ENCODE measurements at places on chromosomes 7 and 10.
A peak's percentile ranks its signal among the peaks of the same experiment; 100 is the strongest.

GRCh38 chr7:70014472-70015177 is 416.4 kb downstream of the AUTS2 start:
- DNase-seq = no peak

DNA sequence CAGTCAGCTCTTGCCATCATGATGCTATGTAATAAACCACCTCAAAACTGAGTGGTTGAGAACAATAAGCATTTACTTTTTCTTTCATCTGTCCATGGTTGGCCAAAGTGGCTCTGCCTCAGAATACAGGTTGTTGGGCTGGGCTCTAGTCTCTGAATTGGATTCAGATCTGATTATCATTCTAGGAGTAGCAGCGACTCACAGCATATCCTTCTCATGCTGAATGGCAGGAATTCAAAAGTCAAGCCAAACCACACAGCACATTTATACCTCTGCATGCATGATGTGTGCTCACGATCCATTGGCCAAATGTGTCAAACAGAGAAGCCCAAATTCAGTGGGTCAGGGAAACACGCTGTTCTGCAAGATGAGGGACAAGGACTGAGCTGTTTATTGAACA is 13.6 kb upstream of the GALNT11 start:
- DNase-seq = no peak

DNA sequence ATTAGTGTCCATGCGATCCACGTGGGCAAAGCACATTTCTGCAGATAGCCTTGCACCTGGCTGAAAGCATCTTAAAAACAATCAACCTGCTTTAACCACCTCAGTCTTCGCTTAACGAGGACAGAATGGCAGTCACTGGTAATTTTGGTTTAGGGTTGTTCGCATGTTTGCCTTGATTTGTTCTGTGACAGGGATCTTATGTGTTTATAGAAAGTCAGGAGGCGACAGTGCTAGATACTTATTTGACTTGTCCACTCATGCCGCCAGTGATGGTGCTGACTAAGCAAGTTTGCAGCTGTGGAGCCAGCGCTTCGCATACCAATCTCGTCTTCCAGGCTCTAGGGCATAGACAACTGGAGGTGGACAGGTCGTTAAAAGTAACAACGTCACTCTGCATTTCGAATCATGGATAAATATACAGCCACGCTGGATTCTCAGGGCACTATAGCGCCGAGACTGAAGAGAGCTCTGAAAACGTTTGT is 1.2 kb upstream of the TMEM243 start:
- peak; percentile 84 for DNase-seq

GRCh38 chr7:93055543-93056107 is 62.2 kb downstream of the SAMD9 start:
- peak; percentile 33 for DNase-seq

GRCh38 chr7:155753446-155753965 is 58.8 kb downstream of the SHH start:
- peak; percentile 71 for DNase-seq

DNA sequence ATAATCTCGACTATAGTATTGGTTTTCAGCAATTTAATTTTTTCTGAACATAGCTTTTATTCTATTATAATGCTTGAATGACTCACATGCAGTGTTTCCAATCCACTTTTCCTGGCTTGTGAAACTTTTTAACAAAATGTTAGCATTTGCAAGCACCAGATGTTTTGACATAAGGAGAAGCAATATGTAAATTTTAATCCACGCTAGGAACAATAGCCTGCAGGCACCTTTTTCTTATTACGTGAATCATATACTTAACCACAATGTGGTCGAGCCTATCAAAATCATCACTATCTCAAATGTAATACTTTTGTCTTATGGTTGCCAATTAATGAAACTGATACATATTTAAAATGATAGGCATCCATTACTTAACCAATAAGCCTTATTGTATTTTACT is 97.1 kb downstream of the TFEC start:
- no peak for DNase-seq

- DNase-seq = no peak
Observed at GRCh38 chr10:83190614-83191013, 948.7 kb upstream of the GHITM start.

DNA sequence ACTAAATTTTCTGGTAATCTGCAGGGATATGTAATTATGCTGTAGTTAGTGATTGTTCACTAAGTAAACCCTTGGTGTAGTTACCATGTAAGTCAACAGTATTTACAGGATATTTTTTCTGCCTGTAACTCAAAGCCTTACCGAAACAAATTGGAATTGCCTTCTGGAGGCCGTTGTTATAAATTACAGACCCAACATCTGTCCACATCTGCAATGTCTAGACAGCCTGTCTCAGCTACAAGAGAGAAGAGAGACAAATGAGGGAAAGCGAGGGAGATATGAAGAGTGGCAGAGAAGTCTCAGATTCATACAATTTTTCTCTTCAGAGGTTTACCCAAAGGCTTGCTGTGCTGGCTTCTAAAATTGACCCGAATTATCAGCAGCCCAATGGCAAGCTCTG is 23.7 kb upstream of the BTRC start:
- no peak for DNase-seq

DNA sequence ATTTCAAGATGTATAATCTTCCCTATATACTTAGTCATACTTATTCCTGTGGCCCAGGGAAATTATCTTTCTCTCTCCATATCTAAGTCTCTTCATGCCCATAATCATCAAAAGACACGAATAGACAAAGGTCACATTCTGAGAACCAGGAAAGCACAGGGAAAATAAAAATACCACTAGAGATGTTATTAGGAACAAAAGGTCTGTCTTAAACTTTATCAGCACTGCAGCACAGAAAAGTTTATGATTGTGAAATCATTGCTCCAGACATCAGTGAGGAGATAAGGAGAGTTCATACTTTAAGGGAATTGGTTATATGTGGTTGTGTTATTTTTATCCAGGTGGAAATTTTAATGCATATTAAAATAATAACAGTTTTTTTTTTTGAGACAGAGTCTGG is 974.6 kb upstream of the CELF2 start:
- no peak for DNase-seq

DNA sequence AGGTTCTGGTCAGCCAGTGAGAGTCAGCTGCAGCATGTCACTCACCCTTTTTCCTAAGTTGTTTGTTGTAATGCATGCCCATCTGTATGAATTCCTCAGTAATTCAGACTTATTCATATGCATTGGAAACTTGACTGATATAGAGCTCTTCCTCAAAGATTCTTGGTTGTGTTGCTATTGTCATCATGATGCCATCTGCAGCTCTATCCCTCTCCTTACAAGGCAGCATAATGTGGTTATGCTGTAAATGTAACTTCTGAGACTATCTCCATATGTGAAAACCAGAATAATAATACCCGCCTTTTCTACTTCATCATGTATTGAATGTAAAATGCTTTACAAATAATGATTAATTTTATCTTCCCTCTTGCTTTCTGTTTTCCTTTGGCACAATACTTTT is 252.6 kb upstream of the MTPN start:
- DNase-seq = no peak

- peak; percentile 58 for DNase-seq
Observed at GRCh38 chr7:17301471-17302456, 3.3 kb downstream of the AHR start.

DNA sequence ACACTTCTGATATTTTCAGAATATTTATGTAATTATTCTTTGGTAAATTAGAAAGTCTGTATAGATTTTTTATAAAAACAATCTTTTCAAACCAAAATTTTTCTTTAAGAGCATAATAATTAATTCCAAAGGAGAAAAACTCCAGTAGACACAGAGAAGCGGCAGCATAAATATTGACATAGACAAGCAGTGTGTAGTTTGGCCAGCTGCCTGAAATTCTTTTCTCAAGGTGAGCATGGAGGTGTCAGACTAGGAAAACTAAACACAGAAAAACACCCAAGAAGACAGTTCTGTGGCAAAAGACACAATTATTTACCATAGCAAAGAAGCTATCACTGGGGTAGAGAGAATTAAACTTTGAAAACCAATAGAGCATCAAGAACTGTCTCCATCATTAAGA is 82.4 kb downstream of the KLF6 start:
- DNase-seq = no peak

DNA sequence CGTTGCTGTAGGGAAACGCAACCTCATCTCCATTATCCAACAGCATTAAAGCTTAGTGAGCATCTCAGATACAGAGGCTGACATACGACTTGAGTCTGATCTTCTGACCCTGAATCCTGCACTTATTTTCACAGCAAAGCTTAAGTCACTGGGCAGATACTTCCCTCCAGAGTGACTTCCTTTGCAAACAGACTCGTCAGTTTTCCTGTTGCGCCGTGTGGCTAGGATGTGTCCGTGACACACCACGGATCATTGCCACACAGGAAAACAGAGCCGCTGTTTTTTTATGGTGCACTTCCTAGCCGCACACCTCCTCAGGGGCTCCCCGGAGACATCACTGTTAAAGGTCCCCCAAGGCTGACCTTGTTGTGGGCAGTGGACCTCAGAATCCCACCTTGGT is 94.9 kb upstream of the MKI67 start:
- no peak for DNase-seq

- DNase-seq = no peak
Observed at GRCh38 chr7:111771638-111772037, 209.3 kb upstream of the IMMP2L start.

- no peak for DNase-seq
Observed at GRCh38 chr7:134699021-134699818, 52.6 kb downstream of the BPGM start.

DNA sequence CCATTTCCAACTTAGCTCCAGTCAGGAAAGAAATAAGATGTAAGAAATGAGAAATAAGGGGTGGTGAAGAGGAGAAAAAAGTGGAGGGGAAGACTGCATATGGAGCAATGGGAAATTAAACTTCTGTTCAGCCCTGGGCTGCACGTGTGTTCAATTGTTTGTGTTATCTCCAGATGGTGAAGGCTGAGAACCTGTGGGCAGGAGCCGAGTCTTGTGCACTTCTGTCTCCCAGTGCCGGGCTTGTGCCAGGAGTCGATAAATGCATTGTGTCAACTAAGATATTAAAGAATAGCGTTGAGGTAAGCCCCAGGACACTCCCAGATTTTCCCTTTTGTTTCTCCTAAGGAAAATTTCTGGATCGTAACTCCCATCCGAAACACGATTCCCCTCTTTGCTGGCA is 98.2 kb downstream of the PRLHR start:
- DNase-seq = no peak

- no peak for DNase-seq
Observed at GRCh38 chr10:35466661-35467060, 130.4 kb downstream of the CCNY start.

- no peak for DNase-seq
Observed at GRCh38 chr7:7897949-7898515, 70.6 kb upstream of the GLCCI1 start.

GRCh38 chr10:79269969-79270368 is 77.3 kb upstream of the PPIF start:
- no peak for DNase-seq

DNA sequence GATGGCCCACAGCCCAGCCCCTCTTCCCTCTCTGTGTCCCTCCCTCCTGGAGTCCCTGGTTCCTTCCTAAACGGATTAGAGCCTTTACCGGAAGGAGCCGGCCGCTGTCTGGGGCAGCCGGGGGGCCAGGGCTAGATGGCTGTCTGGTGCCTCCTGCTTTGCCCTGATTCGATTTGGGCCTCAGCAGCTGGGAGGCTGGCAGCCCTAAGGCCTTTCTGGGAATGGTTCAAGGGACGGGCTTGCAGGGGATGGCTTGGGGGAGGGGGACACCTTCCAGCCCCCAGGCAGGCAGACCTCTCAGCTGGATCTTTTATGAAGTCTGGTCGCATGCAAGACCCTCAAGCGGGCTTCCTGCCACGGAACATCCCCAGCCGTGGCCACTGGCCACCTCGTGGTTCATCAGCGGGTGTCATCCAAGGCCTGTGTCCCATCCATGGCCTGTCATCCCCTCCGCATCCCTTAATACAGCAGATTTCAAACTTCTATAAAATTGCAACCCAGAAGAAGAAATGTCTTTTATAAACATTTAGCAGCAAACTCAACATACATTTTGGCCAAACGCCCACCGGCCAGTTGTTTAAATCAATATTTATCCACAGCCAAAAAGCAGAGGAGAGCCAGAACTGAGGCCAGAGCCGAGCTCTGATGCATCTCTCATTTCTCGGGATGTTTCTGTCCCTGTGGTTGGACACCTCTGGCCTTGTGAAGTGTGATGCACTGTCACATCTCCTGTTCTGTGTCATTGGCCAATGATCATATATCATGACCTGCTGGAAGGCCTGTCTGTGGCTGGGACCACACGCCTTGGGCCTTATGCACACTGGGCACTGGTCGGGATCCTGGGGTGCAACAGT is 52.0 kb downstream of the GTF2IRD1 start:
- DNase-seq = no peak

DNA sequence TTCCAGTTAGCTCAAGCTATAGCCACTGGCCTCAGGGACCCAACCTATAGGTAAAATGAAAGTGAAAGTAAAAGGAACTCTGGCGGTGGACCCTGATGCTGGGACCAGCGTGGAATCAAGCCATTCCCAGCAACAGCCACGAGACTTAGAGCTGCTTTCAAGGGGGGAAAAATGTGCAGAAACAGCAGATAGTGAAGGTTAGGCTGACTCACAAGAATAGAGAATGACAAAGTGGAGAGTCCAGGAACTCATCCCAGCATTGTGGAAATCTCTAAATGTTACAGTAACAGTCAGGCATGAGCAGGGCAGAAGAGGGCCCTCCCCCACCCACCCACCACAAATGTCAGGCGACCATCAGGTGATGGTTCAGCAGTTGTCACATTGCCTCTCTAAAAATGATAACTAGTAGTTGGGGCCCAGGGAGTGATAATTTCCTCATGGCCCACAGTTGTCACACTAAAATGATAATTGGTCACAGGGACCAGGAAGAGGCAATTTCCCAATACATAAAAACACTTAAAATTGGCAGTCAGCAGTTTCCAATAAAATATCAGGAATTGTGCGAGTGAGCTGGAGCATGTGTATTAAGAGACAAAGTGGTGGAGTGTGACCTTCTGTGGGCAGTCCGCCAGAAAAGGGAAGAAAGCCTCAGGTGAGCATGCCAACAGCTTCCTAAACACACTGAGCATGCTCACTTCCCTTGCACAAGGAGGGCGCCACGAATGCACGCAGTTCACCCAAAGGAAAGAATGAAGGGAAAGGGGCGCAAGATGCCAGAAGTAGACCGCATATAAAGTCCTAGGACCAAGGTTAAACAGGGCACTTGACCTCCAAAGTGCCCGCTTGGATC is 129.8 kb upstream of the PPP1R3A start:
- DNase-seq = peak; percentile 72

DNA sequence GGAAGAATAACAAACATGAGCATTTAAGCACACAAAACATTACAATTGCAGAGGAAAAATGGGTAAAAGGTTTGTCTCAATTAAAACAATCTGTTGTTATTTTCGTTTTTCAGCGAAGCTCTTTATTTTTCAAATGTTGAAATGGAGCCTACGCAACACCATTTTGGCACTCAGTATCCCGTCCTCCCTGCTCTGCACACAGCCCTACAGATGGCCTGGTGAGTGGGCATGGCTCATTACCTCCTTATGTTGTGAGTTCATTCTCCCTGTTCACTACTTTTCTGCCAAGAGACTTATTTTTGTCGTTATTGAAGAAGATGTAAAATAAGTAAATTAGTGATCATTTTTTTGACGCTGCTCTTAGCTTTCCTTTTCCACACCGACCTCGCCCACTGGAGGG is 167.8 kb upstream of the CXCL12 start:
- no peak for DNase-seq

Measured in RPMI8226 (cell line).